Transverse colon (tissue), 4 donors: ENCODE measurements at places on chromosomes 7 and 10. TPM values are rescaled to one million over a fixed set of nuclear protein-coding genes. Genes with fewer than 3 reads are reported as not detected.
A peak's percentile ranks its signal among the peaks of the same experiment; 100 is the strongest.

The CTAGE6 gene
- 1.9 TPM for total RNA-seq

DNA sequence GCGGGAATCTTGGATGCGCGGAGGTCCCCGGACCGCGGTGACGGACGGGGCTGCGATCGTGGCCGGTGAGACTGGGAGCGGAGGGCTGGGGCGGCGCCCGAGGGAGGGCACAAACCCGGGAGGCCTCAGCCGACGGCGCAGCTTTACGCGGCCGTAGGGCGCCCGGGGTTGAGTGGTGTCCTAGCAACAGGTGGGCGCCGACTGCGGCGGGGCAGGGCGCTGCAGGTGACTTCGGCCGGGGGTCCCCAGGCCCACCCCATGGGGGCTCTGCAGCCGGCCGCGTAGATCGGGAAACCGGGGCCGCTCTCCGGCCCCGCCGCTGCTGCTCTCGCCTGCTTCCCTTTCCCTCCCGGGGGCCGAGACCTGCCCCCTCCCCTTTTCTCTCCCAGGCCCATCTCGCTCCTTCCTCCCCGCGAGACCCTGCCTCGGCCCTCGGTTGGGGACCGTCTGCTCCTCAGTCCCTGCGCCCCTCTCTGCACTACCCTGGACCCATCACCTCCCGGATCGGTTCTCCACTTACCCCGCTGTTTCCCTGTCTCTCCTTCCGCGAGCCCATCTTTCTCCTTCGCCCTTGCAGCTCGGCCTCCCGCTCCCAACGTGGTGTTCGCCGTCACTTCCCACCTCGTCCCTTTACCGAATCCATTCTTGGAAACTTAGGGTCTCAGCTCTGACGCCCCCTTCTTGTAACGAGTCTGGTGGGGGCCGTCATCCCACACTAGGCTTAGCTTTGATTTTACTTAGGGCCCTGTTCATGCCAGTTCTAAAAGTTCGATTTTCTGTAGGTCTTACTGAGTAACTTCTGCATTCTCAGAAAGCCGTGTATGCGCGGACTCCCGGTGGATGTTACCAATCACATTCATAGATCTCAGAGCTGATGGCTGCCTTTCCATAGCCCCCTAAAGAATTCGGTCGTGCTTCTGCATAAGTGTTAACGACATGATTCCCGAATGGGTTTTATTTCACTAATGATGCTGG, 18.5 kb upstream of the ACBD5 start:
- DNase-seq = peak; percentile 27

The MUC3A gene
- total RNA-seq = 53.7 TPM

The LRRTM3 gene
- not detected for total RNA-seq

DNA sequence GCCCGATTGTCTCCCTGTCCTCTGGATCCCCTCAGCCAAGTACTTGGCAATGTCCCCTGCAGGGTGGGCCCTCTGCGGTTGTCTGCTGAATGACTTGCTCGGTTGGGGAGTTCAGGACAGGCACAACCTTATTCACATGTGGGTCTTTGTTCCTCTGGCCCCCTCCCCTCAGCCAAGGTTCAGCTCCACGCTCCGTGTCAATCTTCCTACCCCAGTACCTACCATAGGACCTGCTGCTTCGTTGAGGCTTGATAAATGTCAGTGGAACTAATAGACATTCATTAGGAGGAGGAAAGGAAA, 7.1 kb downstream of the CPA5 start:
- no peak for DNase-seq

GRCh38 chr10:47192273-47192672, 107.7 kb upstream of the GDF10 start:
- no peak for DNase-seq

- no peak for DNase-seq
Observed at GRCh38 chr10:5040781-5041470, 37.3 kb upstream of the AKR1C2 start.

- DNase-seq = no peak
Observed at GRCh38 chr10:8498881-8499280, 444.4 kb downstream of the GATA3 start.

DNA sequence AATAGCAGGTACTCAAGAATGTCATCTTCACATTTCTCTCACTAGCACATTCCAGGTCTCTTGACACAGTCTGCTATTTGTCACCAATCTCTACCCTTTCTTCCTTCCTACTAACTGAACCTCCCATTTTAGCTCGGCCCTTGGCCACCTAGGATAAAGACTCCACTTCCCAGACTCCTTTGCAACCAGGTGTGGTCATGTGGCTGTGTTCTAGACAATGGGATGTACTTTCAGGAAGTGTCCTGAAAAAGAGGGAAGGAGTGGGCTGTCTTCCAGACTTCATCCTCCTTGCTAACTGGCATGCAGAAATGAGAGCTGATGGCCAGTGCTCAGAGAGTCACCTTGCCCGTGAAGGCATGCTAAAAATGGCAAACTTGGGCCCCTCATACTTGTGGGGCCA, 139.2 kb downstream of the AMPH start:
- DNase-seq = no peak

The LGI1 gene
- not detected for total RNA-seq

GRCh38 chr10:129958629-129959543, 5.2 kb downstream of the EBF3 start:
- no peak for DNase-seq

The AKR1D1 gene
- total RNA-seq = not detected

DNA sequence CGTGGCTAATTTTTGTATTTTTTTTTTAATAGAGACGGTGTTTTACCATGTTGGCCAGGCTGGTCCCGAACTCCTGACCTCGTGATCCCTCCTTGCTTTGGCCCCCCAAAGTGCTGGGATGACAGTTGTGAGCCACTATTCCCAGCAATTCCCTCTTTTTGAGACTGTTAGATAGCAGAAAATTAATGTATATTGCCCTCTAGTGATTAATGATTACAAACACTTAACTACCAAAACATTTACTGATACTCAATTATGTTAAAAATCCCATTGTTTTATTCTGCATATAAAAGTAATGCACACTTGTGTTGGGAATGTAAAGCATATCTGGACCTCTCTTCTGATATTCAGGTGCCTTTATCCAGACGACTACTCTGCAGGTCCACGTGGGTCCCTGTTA, 41.2 kb upstream of the COBL start:
- no peak for DNase-seq

The MPP7 gene
- total RNA-seq = 21.8 TPM

The LRRN3 gene
- total RNA-seq = 0.27 TPM

The PRSS2 gene
- not detected for total RNA-seq

- DNase-seq = peak; percentile 49
Observed at GRCh38 chr7:105655500-105656380, 74.4 kb upstream of the EFCAB10 start.

DNA sequence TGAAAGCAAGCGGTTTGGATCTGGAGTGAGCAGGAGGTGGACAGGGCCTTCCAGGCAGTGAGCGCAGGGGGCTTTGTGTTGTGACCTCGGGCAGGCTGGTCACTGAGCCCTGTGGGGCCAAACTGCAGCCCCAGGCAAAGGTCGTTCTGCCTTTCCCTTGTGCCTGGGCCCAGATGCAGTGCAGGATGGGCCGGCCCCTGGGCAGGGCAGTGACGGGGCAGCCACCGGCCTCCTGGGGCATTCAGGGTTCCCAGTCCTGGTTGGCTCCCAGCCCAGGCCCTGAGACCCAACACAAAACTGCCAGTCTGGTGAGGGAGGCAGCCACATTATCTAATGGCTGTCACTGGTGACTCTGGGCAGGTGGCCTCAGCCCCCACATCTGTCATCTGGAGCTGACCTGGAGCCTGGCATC, 7.1 kb downstream of the ARPC1B start:
- DNase-seq = no peak

DNA sequence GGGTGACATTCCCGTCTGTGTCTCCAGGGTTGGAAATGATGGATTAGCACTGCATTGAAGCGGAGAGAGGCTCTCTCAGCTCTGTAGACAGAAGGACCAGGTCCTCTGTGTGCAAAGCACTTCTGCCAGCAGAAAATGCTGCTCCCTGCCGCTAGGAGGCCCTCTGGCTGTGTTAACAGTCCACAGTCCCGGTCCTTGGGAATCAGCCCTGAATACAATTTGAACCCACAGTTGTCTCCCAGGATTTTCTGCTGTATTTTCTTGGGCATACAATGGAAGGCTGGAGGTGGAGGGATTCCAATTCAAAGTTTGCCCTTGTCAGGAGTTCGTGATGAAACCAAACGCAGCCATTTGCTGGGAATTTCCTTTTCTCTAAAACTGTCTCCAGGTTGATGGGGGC, 205.2 kb downstream of the GLRX3 start:
- DNase-seq = no peak

- DNase-seq = no peak
Observed at GRCh38 chr7:69283421-69283820, 314.9 kb upstream of the AUTS2 start.

The FXYD4 gene
- not detected for total RNA-seq

The LRRC18 gene
- not detected for total RNA-seq

- no peak for DNase-seq
Observed at GRCh38 chr7:5533821-5534367, 110.3 kb upstream of the TNRC18 start.

DNA sequence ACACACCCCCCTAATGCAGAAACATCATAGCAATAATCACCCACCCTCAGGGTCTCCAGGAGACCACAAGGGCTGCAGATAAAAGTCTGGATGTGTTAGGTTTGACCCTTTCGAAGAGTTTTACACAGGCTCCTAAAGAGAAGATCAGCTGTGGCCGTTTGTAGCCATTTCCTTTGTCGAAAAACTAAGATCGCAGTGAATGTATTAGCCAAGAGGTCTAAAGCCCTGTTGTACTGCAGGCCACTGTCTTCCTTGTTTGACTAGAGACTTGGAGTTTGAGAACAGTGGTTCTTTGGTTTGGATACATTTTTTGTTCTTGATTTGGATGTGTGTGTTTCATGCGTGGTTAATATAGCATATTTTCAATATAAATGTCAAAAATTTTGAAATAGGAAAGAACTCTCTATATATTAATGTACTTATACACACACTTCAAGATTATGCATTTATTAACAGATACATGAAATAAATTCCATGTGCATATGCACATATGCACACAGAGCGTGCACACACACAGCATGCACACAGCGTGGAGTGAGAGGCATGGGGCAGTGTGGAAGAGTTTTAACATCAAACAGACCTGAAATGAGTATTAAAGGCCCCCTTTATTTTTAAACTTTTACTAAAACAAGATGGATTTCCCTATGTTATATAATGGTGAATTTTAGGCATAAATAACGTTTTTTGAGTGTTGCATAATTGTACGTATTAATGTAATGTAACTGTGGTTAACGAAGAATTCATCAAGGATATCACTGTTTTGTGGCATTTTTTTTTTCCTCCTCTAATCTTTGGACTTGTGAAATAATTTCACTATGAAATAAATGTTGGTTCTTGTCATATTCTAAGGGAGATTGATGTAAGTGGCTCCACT, 2.2 kb downstream of the IKZF1 start:
- no peak for DNase-seq

The ELFN1 gene
- 0.32 TPM for total RNA-seq

The CLRN3 gene
- total RNA-seq = 104 TPM
